ENCODE measurements at places on chromosomes 3 and 15. TPM values are rescaled to one million over a fixed set of nuclear protein-coding genes. Genes with fewer than 3 reads are reported as not detected.

- no peak for DNase-seq
These were observed 107.9 kb upstream of the DLG1 start for GRCh38 chr3:197406266-197406665.

GRCh38 chr3:185929192-185930151 lies 8.3 kb downstream of the TRA2B start:
- DNase-seq, result no peak

DNA sequence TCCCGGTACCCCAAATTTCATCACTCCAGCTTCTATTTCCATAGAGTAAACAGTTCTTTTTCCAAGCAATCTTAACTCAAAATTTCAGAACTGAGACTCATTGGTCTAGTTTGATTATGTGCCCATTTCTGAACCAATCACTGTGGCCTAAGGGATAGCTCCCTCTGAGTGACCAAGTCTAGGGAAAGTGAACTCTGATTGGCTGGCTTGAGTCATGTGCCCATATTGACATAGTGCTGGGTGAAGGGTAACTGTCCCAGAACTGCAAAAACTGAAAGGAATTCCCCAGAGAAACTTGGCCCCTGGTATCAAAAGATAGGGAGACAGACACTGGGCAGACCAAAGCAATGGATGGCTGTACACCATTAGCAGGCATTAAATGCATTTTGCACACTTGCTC lies 171.2 kb upstream of the WNT5A start:
- DNase-seq, result no peak

Gene PLSCR2
- not detected for total RNA-seq

DNA sequence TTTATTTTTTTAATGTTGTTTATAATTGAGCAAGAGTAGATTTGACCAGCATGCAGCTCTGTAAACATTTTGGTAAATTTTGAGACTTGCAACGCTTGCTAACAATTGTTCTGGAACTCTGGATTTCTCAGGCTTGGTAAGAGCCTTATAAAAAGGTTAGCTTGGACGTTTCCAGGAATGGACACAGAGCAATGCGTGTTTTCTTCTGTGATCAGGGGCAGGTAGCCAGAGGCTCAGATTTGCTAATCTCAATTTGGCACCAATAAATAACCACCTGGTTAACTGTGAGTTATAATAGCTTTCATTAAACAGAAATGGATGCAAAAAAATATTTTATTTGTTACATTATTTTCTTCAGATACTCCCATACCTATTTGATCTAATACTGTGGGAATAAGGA lies 39.8 kb downstream of the CADM2 start:
- DNase-seq, result no peak

- DNase-seq, result no peak
These were observed 29.5 kb upstream of the SEMA4B start for GRCh38 chr15:90171623-90172022.

Gene CFAP44
- total RNA-seq, result 1.1 TPM

Gene CDCP1
- total RNA-seq, result 1.7 TPM

GRCh38 chr3:88595026-88595425 lies 445.3 kb downstream of the C3orf38 start:
- no peak for DNase-seq

Gene DUOXA2
- not detected for total RNA-seq

- no peak for DNase-seq
These were observed 39.7 kb downstream of the BFSP2 start for GRCh38 chr3:133439563-133439962.

- no peak for DNase-seq
These were observed 38.5 kb upstream of the TFRC start for GRCh38 chr3:196120291-196120951.

DNA sequence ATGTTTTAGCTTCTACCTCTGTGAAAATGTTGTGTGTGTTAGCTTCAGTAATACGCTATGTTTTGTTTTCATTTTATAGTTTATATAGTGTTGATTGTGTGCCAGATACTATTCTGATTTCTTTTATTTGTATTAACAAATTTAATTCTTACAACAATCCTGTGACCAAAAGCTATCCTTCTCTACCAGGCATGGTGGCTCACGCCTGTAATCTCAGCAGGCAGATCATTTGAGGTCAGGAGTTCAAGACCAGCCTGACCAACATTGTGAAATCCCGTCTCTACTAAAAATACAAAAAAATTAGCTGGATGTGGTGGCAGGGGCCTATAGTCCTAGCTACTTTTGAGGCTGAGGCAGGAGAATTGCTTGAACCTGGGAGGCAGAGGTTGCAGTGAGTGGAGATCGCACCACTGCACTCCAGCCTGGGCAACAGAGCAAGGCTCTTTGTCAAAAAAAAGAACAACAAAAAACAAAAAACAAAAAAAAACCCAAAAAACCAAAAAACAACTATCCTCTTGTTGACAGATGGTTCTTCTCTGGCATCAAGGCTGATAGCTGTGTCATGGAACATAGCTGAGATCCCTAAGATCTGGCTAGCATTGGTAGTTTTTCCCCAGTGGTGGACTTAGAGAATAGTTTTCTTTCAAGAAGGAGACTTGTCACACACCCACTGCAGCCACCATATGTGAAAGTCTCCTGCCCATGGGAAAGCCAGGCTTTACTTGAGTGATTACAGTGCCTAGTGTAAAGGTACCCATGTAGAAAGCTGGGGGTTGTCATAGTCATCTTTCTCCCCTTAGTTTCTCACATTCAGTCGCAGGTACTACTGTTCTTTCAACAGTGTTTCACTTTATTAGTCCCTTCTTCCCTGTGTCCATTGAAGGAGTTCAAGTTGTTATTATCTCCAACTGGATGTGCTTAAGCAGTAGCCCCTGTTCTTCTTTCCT lies 116.5 kb downstream of the UBE2E2 start:
- no peak for DNase-seq

Gene CYP11A1
- not detected for total RNA-seq

- no peak for DNase-seq
These were observed 310.4 kb downstream of the PLCL2 start for GRCh38 chr3:17195192-17195611.

Gene TTBK2
- 11.3 TPM for total RNA-seq

GRCh38 chr3:197936819-197937384 lies 13.1 kb upstream of the RPL35A start:
- no peak for DNase-seq

Gene CAMP
- total RNA-seq, result not detected

- DNase-seq, result no peak
These were observed 93.4 kb upstream of the PLXNA1 start for GRCh38 chr3:126889276-126890201.

Gene BNC1
- total RNA-seq, result 8.1 TPM

GRCh38 chr3:159191447-159191846 lies 389.6 kb downstream of the MFSD1 start:
- DNase-seq, result peak; percentile 84

DNA sequence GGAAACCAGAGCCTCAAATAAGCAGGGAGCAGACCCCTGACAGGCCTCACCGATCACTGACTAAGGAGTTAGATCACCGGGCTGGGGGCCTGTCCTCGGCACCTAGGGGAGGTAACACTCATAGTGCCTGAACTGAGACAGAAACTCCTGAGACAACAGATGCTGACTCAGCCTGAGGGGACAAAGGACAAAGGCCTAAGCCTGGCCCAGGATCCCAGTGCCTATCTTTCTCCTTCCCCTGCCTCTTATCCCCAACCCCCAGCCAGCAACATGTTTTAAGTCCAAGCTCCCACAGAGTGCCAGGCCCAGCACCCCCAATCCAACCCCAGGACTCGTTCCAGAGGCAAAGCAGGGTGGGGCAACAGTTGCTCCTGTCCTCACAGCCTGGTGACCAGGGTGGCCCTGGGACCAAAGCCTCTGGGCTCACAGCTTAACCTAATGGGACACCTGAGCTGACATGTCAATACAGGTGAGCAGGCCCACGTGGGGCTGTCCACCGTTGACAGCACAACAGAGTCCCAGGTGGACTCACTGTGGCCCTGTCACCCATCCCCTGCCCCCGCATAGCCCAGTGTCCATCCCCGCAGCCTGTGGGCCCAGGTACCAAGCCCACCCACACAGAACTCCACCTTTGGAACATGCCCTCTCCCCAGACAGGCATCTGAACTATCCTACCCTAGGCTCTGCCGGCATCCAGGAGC lies 37.4 kb downstream of the ADCY5 start:
- no peak for DNase-seq

DNA sequence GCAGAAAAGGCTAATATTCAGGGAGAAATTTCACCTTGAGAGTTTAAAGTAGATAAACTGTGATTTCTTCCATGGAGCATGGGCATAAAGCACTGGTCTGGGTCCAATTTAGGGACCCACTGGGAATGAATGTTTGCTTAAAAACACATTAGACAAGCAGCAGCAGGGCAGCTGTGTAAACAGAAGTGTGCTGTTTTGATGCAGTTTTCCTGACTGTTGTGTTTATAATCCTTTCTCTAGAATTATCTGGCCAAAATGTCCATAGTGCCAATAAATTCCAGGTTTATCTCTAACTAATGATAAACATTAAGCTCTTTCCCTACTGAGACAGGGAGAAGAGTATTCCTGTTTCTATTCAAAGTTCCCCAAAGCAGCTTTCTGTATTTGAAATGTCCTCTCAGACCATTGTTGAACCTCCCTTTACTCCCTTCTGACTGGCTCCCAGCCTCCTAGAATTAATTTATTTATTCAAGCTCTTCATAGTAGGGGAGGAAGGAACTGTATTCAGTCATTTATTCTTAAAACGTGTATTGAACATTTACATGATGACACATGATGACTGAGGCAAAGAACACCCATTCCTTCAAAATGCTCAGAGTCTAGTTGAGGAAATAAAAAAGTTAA lies 7.0 kb upstream of the TM4SF18 start:
- peak; percentile 24 for DNase-seq

Gene FMN1
- 12.0 TPM for total RNA-seq

GRCh38 chr3:191412759-191413158 lies 48.2 kb upstream of the PYDC2 start:
- peak; percentile 95 for DNase-seq

- no peak for DNase-seq
These were observed 37.8 kb upstream of the SCN5A start for GRCh38 chr3:38687321-38687720.

Gene SEC62
- total RNA-seq, result 139 TPM

Gene IL17RE
- total RNA-seq, result 0.44 TPM

DNA sequence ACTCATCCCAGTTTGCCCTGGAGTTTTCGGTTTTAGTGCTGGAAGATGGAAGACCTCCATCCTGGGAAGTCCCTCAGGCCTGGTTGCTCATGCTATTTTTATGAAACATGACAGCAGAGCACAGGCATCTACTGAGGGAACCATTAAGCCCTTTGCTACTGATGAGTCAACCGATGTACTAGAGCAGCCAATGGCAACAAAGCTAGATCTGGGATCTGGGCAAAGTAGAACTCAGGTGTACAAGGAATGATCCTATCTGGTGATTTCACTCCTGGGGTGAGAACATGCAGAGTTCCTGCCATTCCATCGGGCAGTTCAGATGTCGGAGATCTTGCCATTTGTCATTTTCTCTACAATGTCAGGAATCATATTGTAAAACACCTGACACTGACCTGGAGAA lies 166.2 kb upstream of the NSMCE3 start:
- no peak for DNase-seq

- no peak for DNase-seq
These were observed 9.6 kb upstream of the LIPH start for GRCh38 chr3:185561958-185562357.

Gene GOLGA8S
- 0.08 TPM for total RNA-seq

Gene POLQ
- 3.8 TPM for total RNA-seq

DNA sequence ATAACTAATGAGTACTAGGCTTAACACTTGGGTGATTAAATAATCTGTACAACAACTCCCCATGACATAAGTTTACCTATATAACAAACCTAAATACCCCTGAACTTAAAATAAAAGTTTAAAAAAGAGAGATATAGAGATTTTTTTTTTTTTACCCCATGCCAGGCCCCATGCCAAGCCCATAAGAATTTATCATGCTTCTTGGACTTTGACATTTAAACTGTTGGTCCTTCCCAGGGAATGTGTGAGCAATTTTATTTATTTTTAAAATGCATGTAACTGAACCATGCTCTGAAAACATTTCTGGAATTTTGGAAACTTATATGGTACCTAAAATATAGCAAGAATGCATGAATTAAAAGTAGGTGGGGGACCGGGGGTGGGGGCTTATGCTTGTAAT lies 26.3 kb downstream of the KLHL6 start:
- no peak for DNase-seq

- DNase-seq, result peak; percentile 38
These were observed 39.7 kb upstream of the GADL1 start for GRCh38 chr3:30934208-30934550.

Gene EPHA6
- not detected for total RNA-seq

DNA sequence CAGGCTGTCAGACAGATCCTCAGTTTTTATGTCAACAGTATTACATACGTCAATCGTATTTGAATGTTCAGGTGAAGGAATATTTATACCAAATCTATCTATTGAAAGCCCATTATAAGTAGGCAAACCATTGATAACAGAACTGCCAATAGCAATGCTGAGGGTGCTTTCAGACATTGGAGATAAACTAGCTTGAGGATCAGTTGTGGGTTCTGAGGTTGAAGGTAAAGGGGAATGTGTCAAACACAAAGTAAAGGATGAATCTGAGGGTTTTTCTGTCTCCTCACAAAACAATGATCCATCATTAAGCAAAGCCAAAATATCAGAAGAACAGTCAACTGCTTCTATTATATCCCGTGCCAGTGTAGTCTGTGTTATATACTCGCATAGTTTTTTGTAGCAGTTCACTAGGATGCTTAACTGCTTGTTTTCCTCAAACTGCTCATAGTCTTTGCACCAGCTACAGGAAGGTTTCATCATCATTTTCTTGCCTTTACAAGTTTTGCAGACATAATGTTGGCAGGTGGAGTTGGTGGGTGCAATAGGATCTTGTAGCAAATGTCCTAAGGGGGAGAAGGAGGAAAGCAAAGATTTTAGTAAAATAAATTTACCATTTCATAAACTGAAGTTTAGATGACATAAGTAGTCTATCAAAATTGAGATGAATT lies 43.8 kb downstream of the MSL2 start:
- no peak for DNase-seq

- no peak for DNase-seq
These were observed 16.4 kb downstream of the SPG11 start for GRCh38 chr15:44647036-44647435.

- no peak for DNase-seq
These were observed 138.0 kb upstream of the MEF2A start for GRCh38 chr15:99427668-99428361.

DNA sequence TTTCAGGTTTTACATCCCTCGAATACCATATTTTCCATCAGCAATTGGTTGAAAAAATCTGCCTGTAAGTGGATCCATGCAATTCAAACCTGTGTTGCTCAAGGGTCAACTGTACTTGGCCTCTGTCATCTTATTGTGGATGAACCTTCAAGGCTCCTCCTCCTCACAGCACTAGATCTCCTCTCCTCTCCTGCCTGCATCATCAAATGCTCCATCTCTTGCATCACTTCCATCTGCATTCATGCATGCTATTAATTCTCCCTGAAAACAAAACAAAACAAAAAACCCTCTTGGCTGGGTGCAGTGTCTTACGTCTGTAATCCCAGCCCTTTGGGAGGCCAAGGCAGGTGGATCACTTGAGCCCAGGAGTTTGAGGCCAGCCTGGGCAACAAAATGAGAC lies 10.1 kb downstream of the BCL2L10 start:
- peak; percentile 75 for DNase-seq

GRCh38 chr3:965826-966225 lies 127.0 kb upstream of the CNTN6 start:
- DNase-seq, result no peak

Gene SERINC4
- total RNA-seq, result not detected
